ENCODE measurements at places on chromosomes 7 and 10.

DNA sequence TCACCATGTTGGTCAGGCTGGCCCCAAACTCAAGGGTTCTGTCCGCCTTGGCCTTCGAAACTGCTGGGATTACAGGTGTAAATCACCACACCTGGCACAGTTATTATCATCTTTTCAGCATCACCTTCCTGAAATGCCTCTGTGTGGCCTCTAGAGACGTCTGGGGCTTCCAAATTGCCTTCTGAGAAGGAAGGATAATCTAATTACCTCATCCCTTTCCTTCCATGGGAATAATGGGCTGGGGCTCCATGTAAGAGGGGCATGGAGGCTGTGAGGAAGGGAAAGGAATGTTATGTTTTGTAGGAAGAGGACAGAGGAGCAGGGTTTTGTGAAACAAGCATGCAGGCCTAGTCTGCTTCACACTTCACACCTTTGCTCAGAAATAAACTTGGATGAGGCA is 22.2 kb upstream of the PODXL start:
- no peak for DNase-seq

- DNase-seq, result no peak
Measured at GRCh38 chr10:32167450-32167849, 111.2 kb upstream of the KIF5B start.

DNA sequence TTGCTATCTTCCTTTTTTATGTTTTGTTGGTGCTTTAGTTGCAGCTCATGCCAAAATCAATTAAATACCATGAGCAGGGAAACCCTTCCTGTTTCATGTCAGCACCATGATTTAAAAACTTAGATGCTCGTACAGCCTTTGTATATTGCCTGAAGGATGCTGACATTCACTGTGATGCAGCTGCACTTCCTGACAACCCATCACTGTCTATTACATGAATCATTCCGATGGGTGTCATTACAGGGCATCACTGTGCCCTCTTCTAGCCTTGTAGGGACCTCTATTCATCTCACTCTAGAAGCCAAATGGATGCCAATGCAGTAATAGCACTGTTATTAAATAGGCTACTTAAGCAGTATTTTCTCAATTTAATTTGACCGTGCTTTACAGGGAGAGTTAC is 18.3 kb upstream of the ITGB1 start:
- DNase-seq, result no peak

DNA sequence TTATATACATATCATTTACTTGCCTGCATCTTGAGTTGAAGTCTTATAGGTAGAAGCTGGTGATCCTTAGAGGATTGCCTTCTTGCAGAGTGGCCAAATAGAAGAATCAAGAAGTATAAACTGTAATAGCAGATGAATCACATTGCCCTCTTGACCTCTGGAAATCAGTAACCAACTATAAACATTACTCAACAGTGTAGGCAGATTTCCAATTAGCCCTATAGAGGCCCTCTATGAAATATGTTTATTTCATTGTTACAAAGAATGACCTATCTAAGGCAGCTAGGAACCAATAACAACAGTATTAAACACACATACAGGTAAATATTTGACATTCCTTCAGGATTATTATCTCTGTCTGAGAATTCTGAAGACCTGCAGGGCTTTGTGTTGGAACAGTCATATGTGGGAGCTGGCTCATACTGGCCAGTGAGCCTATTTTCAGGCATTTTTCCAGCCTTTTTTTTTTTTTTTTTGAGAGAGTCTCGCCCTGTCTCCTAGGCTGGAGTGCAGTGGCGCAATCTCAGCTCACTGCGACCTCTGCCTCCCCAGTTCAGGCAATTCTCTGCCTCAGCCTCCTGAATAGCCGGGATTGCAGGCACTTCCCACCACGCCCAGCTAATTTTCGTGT is 7.2 kb upstream of the SRI start:
- no peak for DNase-seq

GRCh38 chr7:8809320-8809719 is 375.9 kb downstream of the NXPH1 start:
- DNase-seq, result no peak

DNA sequence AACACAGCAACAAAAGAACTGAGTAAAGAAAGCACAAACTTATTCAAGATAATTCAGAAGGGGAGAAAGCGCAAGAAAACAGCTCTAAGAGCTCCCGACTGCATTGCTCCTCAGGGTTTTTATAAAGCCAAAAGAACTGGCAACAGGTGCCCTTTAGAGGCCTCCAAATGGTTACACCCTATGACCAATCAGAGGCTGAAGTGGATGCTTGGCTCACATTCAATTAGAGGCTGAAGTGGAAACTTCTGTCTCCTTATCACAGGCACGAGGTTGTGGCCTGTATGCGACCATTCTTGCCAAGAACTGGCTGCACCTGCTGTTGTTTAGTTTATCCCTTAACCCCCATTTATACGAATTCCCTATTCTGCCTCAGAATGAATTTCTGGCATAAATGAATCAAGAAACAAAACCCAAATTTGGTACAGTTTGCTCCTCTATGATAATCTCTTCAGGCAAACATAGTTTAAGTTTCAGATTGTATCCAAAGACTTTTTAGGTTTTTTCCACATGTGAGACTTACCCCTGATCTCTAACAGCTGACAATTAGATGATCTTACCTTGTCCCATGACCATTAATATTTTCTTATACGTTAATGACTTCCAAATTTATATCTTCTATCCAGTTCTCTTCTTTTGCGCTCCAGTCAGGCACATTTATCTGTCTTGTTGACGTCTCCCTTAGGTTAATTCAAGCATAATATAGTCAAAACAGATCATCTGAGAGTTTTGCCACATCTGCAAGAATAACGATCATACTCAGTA is 504.8 kb downstream of the NXPH1 start:
- DNase-seq, result no peak

GRCh38 chr7:132625651-132626050 is 49.4 kb upstream of the PLXNA4 start:
- DNase-seq, result no peak

- no peak for DNase-seq
Measured at GRCh38 chr7:70092314-70093204, 494.3 kb downstream of the AUTS2 start.

All from esophagus squamous epithelium (tissue), 5 donors.